ENCODE measurements at places on chromosomes 1 and 21.

- DNase-seq, result peak; percentile 25
Measured at GRCh38 chr1:197356723-197357533, 88.9 kb downstream of the CRB1 start.

GRCh38 chr1:162191396-162192305 lies 122.2 kb downstream of the NOS1AP start:
- no peak for DNase-seq

DNA sequence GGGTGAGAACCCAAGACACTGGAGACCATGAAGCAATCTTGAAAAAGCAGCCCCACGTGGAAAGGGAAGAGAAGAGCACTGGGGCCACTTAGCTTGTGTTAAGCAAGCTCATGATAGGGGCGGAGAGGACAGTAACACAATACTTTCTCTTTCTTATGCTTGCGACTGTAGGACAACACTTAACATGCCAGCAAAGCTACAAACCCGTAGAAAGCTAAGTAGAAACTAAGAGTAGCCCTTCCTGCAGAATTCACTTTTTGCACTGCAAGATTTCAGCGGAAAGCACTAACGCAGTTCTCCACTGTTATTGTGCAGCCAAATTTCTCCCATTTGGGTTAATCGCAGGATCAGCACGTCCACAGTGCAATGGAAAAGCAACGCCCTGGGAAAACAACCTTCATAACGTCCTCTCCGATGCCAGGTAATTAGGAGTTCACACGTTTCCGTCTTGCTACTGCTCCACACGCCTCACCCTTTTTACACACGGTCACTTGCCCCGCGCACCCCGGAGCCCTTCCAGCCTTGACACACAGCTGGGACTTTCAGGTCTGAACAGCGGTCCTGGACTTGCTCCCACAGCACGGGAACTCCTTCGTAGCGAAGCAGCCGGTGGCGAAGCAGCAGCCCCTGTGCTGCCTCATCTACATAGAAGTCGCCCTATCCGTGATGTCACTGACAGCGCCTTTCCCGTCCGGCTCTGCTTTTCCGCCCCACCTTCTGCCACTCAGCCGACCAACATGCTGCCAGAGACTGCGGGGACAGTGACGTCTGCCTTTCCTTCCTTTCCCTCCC lies 148.6 kb downstream of the PPIAL4G start:
- DNase-seq, result peak; percentile 86

DNA sequence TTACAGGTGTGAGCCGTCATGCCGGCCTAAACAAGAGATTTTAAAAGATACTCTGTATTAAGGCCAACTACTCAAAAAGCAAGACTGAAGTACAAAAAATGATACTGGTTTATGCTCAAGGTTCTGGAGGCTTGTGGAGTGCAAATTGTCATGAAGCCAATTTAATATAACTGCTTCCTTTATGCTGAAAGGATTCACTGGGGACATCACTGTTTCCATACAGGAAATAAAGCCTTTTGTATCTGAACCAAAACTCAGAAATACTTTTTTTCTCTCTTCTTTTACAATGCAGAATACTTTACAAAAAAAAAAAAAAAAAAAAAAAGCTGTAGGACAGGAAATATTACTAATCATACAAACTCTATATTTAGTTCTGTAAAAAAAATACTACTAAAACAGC lies 55.5 kb upstream of the CNN3 start:
- no peak for DNase-seq

- DNase-seq, result no peak
Measured at GRCh38 chr21:33116676-33117075, 46.7 kb downstream of the OLIG1 start.
